Activated effector memory CD4-positive, alpha-beta T cell treated with Interleukin-2 at 50 U/mL for 16 hours (primary cell): ENCODE measurements at places on chromosomes 16 and 17.
A peak's percentile ranks its signal among the peaks of the same experiment; 100 is the strongest.

DNA sequence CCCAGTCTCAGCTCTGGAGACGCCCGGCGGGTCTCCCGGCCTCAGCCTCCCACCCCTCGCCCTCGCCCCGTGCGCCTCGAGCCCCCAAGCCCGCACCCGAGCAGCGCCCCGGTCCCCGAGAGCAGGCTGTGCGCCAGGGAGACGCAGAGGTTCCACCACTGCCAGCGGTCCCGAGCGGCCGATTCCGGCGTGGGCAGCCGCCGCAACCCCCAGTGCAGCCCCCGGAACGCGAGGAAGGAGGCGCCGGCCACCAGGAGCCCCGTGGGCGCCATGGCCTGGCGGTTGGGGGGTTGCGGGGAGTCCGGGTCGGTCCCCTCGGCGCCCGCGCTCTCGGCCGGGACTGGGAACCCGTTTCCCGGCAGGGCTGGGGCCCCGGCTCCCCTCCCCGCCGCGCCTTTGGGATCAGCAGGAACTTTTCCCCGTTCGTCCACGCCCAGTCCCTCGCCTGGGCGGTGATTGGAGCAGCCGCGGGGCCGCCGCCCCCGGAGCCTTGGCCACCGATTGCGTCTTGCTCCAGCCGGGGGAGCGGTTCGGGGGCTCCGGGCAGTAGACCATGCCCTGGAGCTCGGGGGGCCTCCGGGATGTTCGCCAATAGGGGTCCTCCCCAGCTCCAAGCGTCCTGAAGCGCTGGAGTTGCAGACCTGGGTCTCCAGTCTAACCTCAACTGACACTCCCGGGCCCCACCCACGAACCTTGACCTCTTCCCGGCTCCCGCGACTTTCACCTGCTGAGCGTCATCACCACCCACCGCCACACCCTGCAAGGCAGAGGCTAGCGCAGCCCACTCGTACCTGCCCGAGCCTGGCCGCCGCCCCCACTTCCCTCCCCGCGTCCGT, at the start of gene TLCD2:
Gene TLCD2, minus strand, starts transcription at position 407 of the 836 bp plus-strand sequence. Its CDS starts 135 bp downstream, at position 272.
- no peak for DNase-seq

- DNase-seq, result no peak
Measured at GRCh38 chr17:45146890-45147580, 1.2 kb upstream of the HEXIM1 start.

- no peak for DNase-seq
Measured at GRCh38 chr17:61345061-61345460, 54.6 kb upstream of the TBX2 start.

DNA sequence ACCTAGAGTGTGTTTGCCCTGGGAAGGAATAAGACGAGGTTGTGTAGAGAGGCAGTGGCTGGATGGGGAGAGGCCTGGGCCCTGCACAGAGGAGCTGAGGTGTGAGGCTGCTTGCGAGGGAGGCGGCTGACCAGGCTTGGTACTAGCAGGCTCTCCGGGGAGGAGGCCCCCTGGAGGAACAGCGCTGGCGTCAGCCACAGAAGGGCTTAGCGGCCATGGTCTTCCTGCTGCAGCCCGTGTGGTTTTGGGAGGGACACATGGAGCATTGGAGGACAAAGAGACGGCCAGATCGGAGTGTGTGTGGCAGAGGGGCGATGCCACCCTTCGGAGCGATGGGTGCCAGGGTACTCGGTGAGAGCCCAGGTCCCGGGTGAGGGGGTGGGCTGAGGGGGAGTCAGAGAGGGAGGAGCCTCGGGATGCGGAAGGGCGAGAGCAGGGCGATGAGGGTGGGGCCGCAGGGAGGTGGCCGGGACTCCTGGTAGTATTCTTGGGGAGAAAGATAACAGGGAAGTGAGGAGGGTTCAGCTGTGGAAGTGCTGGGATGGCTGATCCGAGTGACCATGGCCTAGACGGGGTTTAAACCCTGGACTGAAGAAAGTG, 8.3 kb downstream of the BANP start:
- DNase-seq, result no peak

GRCh38 chr16:26930786-26931581, 135.7 kb upstream of the C16orf82 start:
- no peak for DNase-seq

GRCh38 chr17:36086791-36087190, 3.2 kb downstream of the CCL3 start:
- DNase-seq, result no peak

DNA sequence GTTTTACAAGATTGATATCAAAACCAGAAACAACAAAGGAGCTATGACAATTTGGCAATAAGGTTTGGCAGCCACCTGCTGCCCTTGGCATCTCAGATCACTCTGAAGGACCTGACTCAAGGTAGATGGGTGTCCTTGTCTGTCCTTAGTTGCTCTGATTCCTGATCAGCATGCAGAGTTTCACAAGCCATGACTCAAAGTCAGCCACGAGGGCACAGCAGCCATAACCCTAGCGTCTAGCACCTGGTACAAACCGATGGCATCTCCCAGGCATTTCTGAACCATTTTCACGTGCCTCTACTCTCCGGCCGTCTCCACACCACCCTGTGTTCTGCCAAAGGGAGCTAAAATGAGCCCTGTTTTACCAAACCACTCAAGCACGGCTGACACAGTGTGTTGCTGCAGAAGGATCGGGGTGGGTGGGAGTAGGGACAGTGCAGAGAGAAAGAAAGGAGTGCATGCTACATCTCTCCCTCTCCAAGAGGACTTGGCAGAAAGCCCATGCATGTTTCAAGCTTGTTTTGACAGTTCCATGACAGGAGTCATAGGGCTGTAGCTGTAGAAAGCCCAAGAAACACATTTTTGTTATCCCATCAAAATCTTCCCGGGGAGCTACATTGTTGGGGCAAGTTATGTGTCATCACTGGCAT, 297.3 kb downstream of the ABCC12 start:
- DNase-seq, result no peak

DNA sequence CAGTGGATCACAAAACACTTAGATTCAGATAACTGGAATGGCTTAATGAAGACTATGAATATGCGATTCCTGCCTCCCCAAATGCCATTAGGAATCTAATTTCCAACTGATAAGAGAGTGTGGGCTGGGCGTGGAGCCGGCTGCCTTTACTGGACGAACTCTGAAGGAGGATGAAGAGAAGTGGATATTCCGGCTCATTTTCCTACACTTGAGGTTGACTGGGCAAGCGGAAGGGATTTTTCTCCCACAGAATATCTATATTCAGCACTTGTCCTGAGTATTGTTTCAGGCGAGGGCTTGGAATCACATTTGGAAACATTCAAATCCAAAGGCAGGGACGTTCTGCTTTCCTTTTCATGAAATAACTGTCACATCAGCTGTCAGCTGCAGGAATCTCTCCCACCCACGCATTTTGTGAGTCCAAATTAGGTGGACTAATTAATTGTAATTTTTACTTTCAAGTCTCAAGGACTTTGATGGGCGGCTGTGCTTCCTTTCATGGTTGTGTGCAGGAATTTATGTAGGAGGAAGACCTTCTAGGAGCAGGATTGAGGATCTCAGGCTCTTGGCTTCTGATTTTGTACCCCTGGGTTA, 138.5 kb downstream of the PITPNC1 start:
- no peak for DNase-seq

DNA sequence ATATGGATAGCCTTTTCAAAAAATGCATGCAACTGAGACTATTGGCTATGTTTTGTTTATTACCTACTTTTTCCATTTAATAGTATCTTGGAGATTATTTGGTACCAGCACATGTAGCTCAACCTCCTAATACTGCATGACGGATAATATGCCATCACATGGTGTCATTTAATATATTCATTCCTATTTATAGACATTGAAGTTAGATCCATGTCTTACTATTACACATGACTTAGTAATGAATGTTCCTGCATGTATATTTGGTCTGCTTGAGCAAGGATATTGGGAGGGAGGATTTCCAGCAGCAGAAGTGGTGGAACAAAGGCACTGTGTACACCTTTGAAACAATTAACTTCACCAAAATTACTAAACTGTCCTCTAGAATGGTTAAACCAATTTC, 561.3 kb downstream of the WWOX start:
- DNase-seq, result no peak

DNA sequence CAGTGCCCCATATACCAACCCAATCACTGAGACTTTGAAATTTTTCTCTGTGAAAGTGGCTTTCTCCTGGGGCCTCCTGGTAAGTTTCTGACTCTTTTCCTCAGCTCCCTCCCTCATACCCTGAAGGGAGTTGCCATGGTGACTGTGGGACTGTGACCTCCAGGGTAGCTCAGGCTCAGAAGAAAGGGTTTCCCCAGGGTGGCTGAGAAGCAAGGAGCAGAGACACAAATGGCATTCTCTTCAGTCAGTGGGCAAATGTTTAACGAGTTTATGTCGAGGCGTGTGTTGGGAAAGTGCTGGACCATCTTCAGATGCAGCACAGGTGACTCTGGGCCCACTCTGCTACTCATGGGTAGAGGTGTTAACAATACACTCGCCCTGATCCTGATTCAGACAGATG, 46.8 kb downstream of the MRPS23 start:
- DNase-seq, result no peak

- DNase-seq, result no peak
Measured at GRCh38 chr17:21218101-21218500, 4.1 kb upstream of the TMEM11 start.

- DNase-seq, result no peak
Measured at GRCh38 chr16:16857603-16858283, 478.8 kb downstream of the NPIPA7 start.

DNA sequence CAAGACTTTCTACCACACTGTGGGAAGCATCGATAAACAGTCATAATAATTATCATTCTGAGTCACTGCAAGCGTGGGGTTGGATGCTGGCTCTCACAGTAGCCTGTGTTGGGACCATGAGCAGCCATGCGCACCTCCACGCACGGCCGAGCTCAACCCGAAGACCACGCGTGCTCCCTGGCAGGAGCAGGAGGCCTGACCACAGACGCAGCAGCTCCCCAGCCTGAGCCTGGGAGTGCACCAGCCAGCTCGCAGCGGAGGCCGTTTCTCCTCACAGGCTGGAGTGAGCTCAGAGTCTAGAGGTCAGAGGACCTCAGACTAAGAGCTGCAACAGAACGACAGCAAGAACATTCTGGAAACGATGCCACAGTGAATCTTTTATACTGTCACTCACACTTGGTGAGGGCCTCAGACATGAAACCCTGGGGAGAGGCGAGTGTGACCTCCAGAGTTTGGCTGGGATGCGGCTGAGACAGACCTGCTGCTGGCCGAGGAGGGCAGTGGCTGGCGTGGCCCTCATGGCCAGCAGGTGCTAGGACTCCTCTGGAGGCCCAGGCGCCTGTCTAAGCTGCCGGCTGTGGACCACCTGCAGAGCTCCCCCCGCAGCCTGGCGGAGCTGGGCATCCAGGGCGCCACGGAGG, 6.0 kb downstream of the NDUFAF8 start:
- no peak for DNase-seq

GRCh38 chr16:74304164-74304834, 7.7 kb downstream of the PSMD7 start:
- no peak for DNase-seq

- DNase-seq, result no peak
Measured at GRCh38 chr16:49910541-49911071, 54.7 kb upstream of the ZNF423 start.

DNA sequence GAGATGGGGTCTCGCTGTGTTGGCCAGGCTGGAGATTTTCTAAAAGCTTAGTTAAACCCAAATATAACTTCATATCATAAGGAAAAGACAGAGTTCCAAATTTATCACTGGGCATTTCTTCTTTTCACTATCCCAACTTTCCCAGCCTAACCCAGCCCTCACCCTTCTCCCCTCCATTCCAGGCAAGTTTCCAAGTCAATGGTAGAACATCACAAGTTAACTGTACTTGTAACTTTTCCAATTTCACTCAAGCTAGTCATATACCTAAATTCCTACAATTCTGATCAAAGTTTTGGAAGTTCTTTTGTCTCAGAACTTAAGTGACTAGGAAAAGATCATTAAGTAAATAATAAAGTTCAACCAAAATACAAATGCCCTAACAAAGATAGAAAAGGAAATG, 61.2 kb downstream of the USP32 start:
- no peak for DNase-seq

DNA sequence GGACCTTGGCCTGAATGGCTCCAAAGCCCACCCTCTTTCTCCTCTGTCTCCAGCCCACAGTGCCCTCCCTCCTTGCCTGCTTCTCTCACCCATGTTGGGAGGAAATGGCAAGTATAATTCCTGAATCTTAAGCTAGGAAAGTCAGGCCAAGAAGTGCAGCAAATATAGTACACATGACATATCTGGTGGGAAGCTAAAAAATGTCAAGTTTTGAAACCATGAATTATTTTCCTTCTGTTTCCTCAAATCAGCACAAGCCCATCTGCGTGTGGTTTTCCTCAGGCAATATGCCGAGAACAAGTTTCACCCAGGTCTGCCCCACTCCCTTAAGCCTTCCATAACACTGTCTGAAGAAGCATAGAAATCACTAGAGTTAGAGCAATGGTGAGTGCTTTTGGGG, 502.8 kb upstream of the CDH11 start:
- DNase-seq, result no peak

DNA sequence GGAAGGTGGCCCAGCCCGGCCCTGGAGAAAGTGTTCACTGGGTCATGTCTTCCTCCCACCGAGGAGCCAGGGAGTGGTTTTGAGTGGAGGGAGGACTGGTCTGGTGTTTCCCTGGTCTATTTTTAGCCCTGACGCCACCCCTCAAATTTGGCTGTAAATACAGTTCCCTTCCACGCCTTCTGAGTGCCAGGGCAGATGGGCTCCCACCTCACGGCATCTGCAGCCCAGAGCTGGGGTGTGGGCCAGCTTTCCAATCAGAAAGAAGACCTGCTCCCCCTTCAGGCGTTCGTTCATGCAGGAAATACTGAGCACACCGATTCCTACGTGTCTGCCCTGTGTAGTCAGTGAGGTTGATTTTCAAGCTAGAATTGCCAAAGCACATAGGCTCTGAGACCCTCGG, 53.7 kb downstream of the SNX20 start:
- peak; percentile 23 for DNase-seq

GRCh38 chr17:80146121-80147034, 550 bp downstream of the EIF4A3 start:
- DNase-seq, result peak; percentile 2

GRCh38 chr17:19533036-19533717, 477 bp upstream of the SLC47A1 start:
- no peak for DNase-seq

- no peak for DNase-seq
Measured at GRCh38 chr16:17223576-17223975, 247.2 kb downstream of the XYLT1 start.

DNA sequence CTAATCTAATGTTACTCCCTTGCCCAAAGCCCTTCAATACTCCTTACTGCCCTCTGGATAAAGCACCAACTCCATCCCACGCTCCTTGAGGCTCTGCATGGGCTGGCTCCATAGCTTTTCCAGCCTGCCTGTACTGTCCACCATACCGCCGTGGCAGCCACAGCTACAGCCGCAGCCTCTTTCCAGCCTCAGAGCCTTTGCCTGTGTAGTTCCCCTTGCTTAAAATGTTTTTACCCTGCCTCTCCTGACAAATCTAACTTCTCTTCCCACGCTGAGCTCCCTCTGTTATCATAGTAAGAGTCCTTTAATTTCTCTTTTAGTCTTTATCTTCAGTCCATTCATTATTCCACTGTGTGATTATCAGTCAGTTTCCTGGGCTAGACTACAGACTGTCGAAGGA, 22.0 kb downstream of the TEX14 start:
- no peak for DNase-seq
